OCI-M1 (cell line): ENCODE measurements at places on chromosomes 7 and 10.

DNA sequence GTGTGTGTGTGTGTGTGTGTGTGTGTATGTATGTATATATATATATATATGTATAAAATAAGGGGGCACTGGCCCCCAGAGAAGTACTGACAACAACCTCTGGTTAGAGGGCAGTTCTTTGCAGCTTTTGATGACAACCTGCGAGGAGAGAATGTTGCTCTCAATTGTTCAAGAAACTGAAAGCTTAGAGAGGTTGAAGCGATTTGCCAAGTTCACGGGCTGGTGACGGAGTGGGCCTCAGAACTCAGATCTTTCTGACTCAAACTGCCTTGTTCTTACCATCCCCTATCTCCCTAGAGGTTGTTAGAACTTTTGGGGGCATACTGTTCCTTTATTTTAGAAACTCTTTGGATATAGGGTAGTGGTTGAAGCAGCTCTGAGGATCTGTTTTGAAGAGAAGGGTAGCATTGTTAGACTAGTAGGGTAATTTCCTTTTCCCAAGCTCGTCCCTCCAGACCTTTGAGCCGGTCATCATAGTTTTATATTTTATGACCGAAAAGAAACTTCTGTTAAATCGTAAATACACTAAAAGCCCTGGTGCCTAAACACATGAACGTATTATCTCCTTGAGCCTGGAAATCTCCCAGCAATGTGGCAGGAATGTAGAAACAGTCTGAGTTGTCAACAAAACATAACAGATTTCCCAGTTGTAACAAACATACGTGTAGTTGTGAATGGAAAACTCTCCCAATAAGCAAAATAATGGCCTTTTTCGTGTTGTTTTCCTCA lies 541.7 kb upstream of the GALNT17 start:
- DNase-seq: no peak

- no peak for DNase-seq
Measured at GRCh38 chr7:77917500-77918262, 119.1 kb downstream of the PHTF2 start.

DNA sequence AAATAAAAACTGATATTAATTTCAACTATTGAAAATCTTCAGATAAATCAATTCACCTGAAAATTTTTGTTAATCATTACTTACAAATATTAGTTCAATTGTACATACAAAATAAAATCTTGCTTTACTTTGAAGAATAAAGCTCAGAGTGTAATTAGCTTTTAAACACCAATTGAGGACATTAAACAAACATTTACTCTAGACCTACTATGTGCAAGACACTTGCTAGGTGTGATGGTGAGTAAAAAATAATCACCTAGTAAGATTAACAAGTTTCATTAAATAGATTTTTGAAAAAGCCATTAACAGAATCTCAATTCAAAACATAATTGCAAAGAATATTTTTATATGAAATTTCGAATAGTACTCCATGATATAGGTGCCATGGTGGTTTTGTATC lies 3.9 kb upstream of the MLLT10 start:
- no peak for DNase-seq

- no peak for DNase-seq
Measured at GRCh38 chr10:6595499-6595898, 15.4 kb upstream of the PRKCQ start.

- peak; percentile 29 for DNase-seq
Measured at GRCh38 chr7:132461032-132461592, 115.2 kb downstream of the PLXNA4 start.

GRCh38 chr10:5500910-5501309 lies 1.5 kb upstream of the CALML5 start:
- no peak for DNase-seq

GRCh38 chr10:72308320-72308987 lies 34.7 kb downstream of the DDIT4 start:
- DNase-seq: peak; percentile 95

DNA sequence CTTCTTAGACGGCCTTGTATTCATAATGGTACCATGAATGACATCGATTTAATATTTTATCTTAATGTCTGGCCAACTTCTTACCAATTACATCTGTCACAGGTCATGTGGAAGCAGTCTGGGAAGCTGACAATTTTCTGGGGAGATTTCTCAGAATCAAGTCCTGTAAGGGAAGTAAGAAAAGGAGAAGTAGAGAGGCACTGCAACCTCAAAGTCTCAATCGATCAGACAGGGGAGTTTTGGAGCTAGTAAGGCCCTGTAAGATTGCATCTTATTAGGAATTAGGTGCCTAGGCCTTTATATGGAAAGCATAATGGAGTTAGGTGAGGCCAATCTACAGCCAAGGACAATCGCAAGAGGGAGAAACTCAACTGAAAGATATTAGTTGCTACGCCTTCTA lies 694.6 kb upstream of the SORCS1 start:
- peak; percentile 81 for DNase-seq

GRCh38 chr10:78760463-78761310 lies 308.1 kb upstream of the ZMIZ1 start:
- DNase-seq: no peak

DNA sequence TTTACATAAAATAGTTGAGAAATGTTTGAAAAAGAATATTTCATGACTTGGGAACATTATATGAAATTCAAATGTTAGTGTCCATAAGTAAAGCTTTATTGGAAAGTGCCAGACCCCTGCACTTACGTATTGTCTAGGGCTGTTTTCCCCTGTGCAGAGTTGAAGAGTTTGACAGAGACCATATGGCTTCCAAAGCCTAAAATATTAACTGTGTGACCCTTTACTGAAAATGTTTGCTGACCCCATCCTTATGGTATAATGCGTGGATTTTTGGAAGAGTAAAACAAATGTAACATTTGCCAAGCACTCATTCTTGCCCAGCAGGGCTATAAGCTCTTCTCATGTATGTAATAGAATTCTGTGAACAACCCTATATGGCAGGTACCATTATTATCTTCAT lies 40.1 kb upstream of the RAB18 start:
- DNase-seq: no peak

- no peak for DNase-seq
Measured at GRCh38 chr10:22515009-22515408, 169.7 kb downstream of the SPAG6 start.

DNA sequence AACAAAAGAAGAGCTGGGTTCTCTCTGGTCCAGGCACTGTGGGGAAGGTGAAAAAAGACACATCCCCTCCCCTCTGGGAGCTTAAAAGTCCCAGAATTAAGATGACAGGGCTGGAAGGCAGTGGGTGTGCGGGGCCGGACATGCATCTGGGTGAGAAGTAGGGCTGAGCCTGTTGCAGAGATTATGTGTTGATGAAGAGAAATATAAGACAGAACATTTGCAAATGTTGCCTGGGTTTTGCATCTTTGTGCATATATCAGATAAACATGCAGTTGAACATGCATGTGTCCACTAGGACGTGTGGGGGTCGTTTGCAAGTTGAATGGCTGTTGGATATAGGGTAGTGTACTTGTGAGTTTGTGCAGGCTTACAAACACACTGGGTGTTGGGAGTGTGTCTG lies 94.3 kb upstream of the PPIF start:
- DNase-seq: no peak

DNA sequence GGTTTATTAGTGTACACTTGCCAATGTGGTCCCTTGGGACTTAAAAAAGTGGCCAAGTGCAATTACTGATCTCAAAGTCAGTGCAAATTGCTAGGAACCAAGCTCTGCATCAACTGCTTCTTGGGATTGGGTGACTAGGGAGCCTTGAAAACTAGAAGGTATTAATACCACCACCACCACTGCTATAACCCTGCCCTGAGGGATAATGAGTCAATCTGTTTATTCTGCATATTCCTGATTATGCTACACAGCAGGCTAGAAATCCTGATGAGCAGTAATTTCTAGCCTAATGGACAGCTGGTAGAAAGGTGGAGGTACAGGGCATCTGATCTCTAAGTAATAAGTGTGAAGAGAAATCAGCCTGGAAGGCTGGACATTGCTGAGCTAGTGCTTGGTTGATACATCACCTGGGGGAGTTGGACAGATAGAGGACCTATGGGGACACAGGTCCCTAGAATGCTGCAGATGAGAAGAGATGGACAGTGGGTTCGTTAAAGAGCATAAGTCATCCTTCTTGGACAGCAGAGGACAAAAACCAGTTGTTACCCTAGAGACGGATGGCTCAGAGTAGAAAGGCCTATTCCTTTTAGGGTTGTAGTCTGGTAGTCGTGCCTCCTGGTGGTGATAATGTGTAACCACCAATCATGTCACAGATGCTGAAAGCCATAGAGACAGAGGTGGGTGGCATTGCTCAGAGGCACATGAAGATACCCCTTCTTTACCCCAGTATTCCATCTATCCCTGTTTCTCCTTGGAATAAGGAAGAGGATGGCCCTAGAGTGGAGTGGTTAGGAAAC lies 554.8 kb downstream of the SORCS1 start:
- DNase-seq: peak; percentile 6

DNA sequence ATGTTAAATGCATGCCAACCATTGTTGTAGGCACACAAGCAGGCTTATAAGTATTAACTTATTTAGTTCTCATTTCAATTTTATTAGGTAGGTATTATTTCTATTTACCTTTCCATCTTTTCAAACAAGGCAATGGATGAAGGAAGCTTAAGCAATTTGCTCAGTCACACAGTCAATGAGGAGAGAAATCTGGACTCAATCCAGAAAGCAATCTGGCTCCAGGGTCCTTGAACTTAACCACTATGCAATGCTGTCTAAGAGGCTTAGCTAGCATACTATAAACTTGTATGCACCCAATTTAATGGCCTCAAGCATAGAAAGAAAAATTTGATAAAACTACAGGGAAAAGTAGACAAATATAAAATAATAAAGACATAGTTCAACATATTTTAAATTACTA lies 88.6 kb downstream of the VWDE start:
- DNase-seq: no peak

GRCh38 chr7:39133088-39133487 lies 155.4 kb downstream of the POU6F2 start:
- no peak for DNase-seq

DNA sequence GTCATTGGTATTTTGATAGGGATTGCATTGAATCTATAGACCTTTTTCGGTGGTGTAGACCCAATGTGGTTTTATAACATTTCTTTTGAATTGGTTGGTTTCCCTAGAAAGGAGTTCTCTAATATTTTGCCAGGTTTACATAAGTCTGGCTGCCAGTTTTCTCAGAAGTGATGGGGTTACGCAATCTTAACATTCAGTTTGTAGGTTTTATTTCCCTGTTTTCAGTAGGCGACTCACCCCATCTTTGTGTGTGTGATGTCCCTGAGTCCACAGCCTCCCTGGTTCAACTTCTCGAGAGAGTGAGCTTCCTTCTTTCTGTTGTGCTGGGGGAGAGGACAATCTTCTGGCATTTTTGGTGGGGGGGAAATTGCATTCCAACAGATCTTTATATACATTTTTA lies 9.6 kb upstream of the KIF5B start:
- DNase-seq: peak; percentile 77

- no peak for DNase-seq
Measured at GRCh38 chr7:139683137-139683921, 94.5 kb downstream of the HIPK2 start.

- DNase-seq: no peak
Measured at GRCh38 chr7:80210400-80210799, 75.8 kb downstream of the GNAI1 start.

GRCh38 chr10:49089557-49090188 lies 25.6 kb downstream of the VSTM4 start:
- no peak for DNase-seq

DNA sequence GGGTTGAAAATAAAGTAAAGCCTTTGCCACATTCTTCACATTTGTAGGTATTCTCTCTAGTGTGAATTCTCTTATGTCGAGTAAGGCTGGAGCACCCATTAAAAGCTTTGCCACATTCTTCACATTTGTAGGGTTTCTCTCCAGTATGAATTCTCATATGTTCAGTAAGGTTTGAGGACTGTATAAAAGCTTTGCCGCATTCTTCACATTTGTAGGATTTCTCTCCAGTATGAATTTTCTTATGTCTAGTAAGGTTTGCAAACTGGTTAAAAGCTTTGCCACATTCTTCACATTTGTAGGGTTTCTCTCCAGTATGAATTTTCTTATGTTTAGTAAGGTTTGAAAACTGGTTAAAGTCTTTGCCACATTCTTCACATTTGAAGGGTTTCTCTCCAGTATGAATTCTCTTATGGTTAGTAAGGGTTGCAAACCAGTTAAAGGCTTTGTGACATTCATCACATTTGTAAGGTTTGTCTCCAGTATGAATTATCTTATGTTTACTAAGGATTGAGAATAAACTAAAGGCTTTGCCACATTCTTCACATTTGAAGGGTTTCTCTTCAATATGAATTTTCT lies 41.4 kb downstream of the ZNF680 start:
- DNase-seq: no peak
